Activated CD4-positive, alpha-beta T cell treated with anti-CD3 and anti-CD28 coated beads, Interleukin-2, amount 50 U/mL, for 24 hours (primary cell): ENCODE measurements at places on chromosomes 16 and 17.

GRCh38 chr16:88539261-88539651, 30.9 kb upstream of the ZC3H18 start:
- no peak for DNase-seq

- DNase-seq, result no peak
Observed at GRCh38 chr16:976389-976931, 5.1 kb upstream of the SOX8 start.

DNA sequence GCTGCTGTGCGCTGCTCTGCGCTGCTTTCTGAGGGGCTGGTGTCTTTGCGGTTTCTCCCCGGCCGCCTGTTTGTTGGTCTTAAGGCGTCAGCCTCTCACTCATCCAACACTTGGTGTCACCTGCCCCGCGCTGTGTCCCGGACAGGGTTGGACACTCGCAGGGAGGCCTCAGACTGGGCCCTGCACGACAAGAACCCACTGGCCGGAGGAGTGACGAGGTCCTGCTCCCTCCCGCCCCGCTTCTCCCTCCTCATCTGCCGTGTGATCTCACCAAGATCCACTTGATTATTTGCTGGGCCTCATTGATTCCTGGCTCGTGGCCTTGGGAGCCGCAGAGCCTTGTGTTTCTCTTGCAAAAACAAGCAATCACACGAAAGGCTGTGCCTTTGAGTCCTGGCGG, 56.6 kb downstream of the PRMT7 start:
- no peak for DNase-seq

GRCh38 chr16:546909-547770, 13.1 kb upstream of the PRR35 start:
- no peak for DNase-seq

- no peak for DNase-seq
Observed at GRCh38 chr17:18321309-18321708, 6.2 kb downstream of the SMCR8 start.

- no peak for DNase-seq
Observed at GRCh38 chr16:27798241-27798640, 248.3 kb downstream of the KATNIP start.

- DNase-seq, result no peak
Observed at GRCh38 chr17:8867361-8867981, at the start of gene PIK3R6. Gene PIK3R6, minus strand, starts transcription at chr17:8867674. Its CDS starts 17,880 bp downstream, at chr17:8849794.

DNA sequence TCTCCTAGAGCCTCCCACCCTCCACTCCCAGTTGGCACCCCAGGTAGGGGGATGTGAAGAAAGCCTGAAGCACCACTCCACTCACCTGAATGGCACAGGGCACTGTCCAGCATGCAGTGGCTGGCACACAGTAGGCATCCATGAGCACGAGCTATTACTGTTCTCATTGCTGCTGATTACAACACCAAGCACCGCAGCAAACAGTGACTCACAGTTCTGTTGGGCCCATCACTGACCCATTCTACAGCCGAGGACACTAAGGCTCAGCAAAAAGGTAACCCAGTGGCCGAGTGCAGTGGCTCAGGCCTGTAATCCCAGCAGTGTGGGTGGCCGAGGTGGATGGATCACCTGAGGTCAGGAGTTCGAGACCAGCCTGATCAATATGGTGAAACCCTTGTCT, 2.7 kb downstream of the ZSCAN10 start:
- no peak for DNase-seq

DNA sequence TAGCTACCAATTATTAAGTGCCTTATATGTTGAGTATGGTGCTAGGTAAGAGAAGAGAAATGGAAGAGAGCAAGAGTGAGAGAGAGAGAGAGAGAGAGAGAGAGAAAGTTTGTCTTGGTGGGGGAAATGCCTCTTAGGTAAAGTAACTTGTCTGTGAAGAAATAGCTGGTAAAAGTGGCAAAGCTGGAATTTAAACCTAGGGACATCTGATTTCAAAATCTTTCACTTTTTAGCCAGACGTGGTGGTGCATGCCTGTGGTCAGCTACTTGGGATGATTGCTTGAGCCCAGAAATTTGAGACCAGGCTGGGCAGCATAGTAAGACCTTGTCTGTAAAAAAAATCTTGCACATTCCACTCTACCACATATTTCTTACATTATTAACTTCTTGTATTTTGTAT, 23.0 kb upstream of the CDR2 start:
- DNase-seq, result no peak

DNA sequence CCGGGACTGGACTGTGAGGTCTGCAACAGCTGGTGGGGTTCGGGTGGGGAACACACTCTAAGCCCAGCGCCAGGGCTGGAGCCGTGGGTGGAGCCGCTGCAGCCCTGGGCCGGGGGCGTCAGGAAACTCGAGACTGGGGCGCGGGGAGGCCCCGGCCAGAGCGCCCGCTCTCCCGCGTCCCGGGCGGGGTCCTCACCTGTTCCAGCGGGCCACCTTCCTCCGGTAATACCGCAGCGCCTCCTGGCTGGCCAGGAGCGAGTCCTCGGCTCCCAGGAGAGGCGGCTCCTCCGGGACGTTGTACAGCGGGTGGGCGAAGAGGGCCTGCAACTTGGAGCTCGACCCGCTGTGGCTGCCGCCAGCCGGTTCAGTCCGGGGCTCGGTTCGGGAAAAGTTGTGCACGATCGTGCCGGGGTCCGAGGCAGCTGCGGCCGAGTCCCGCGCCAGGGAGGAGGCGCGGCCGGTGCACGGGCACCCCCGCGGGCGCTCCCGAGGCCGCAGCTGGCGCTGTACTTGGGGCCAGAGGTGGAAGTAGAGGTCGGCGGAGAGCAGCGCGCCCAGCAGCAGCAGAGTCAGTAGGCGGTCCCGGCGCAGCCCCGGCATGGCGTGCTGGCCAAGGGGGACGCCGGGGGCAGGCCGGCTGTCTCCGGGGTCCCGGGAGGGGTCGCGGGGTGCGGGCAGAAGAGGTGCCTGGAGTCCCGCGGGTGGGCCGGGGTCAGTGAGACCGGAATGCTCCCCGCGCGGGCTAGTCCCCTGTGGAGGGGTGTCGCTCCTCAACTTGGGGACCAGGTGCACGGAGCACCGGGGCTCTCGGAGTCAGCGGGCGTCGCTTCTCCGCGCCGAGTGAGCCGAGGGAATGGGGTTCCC, 868 bp downstream of the FAM20A start:
- no peak for DNase-seq

GRCh38 chr17:17525956-17526355, 29.8 kb upstream of the RASD1 start:
- DNase-seq, result no peak

DNA sequence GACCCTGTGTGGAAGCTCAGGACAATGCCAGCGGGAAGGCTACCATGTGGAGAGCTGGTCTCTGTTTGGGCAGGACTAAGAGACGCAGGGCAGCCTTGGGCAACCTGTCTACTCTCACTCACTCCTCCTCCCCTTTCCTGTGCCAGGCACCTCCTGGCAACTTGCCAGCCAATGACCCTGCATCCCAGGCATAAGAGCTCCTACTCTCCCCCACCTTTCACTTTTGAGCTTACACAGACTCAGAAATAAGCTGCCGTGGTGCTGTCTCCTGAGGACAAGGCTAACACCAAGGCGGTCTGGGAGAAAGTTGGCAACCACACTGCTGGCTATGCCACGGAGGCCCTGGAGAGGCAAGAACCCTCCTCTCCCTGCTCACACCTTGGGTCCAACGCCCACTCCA, 2.6 kb downstream of the HBM start:
- no peak for DNase-seq

GRCh38 chr16:67563708-67564468, 1.6 kb downstream of the CTCF start:
- no peak for DNase-seq

DNA sequence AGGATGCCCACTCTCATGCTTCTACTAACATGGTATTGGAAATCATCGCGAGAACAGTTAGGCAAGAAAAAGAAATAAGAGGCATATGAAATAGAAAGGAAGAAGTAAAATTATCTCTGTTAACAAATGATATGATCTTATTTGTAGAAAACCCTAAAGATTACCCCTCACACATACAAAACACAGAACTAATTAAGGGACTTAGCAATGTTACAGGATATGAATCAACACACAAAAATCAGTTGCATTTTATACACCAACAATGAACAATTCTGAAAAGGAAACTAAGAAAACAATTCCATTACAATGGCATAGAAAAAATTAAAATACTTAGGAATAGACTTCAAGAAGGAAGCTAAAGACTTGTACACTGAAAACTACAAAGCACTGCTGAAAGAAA, 2.7 kb upstream of the CAPNS2 start:
- DNase-seq, result no peak

GRCh38 chr16:7602291-7602950, 269.8 kb downstream of the RBFOX1 start:
- no peak for DNase-seq

- DNase-seq, result no peak
Observed at GRCh38 chr16:55297910-55298479, 26.0 kb upstream of the IRX6 start.

DNA sequence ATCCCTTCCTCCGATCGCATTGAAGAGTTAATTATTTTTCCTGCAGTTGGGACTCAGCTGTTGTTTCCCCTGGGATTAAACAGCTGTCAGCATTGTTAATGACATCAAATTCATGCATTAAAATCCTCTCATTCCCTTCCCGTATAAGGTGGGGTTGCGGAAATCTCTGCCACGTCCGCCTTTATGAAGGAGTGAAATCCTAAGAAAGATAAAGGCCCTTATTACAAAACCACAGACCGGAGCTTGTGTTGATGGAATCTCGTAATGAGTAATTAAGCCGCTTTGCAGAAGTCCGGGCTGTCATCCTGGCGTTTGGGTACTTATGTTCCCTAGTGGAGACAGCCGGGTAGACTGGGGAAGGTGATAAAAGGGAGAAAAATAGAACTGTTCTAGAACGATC, 627.6 kb downstream of the MAF start:
- no peak for DNase-seq

- DNase-seq, result no peak
Observed at GRCh38 chr16:51545951-51546350, 394.9 kb upstream of the SALL1 start.

- no peak for DNase-seq
Observed at GRCh38 chr17:45372325-45372869, 55.6 kb upstream of the MAP3K14 start.

GRCh38 chr17:57670769-57671569, 74.1 kb downstream of the CCDC182 start:
- no peak for DNase-seq

GRCh38 chr17:79632432-79632735, 21.5 kb upstream of the RBFOX3 start:
- no peak for DNase-seq

DNA sequence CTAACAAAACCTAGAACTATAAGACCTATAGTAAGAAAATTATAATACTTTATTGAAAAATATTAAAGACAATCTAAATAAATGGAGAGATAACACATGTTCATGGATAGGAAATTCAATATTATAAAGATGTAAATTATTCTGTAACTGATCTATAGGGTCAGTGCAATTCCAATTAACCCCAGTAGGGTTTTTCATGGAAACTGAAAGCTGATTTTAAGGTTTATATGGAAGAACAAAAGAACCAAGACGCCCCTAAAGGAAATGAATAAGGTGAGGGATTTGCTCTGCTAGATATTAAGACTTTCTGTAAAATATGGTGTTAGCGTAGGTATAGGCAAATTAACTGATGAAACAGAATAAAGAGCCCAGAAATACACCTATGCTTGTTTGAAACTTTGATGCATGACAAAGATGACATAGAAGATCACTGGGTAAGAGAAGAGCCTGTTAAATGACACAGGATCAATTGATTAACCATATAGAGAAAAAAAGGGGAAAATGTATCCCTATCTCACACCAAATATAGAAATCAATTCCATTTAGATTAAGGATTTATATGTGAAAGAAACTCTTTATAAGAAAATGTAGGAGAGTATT, 3.0 kb downstream of the ICAM2 start:
- DNase-seq, result no peak

- no peak for DNase-seq
Observed at GRCh38 chr17:14355556-14355955, 54.7 kb downstream of the HS3ST3B1 start.

DNA sequence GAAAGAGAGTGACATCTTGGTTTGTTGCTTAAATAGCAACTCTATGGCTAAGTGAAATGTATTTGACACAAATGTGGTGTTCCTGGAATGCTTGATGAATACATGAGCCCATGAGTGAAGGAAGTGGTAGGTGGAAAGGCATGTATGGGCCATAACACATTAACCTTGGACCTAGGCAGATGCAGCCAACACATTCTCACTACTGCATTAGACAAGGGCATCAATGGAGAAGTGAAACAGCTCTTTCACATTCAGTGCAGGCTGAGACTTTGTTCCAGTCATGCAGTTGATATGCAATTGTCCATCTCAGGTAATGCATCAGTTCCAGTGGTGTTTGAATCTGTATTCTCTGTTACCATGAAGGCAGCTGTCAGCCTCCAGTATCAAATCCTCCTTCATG, 133.6 kb downstream of the HS3ST3B1 start:
- DNase-seq, result no peak

DNA sequence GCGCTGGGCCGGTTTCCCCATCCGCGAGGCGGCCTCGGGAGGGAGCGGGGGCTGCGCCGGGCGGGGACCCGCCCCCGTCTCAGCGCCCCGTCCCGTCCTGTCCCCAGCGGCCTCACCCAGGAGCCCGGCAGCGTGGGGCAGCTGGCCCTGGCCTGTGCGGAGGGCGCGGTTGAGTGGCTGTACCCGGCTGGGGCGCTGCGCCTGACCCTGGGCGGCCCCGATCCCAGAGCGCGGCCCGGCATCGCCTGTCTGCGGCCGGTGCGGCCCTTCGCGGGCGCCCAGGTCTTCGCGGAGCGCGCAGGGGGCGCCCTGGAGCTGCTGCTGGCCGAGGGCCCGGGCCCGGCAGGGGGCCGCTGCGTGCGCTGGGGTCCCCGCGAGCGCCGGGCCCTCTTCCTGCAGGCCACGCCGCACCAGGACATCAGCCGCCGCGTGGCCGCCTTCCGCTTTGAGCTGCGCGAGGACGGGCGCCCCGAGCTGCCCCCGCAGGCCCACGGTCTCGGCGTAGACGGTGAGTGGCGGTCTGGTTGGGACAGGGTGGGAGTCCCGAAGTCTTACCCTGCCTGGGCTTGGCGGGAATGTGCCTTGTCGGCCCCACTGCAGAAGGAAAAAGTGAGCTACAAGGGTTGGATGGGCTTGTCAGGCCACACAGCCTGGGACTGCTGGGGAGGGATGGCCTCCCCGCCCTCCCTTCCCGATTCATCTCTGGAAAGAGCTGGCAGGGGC, 720 bp downstream of the METRN start:
- no peak for DNase-seq

GRCh38 chr17:3003296-3004149, 59.9 kb downstream of the OR1D5 start:
- DNase-seq, result no peak

- DNase-seq, result no peak
Observed at GRCh38 chr16:78306361-78306760, 206.9 kb downstream of the WWOX start.

- no peak for DNase-seq
Observed at GRCh38 chr16:57838161-57838560, 35.9 kb upstream of the KIFC3 start.

GRCh38 chr16:17403859-17404545, 66.8 kb downstream of the XYLT1 start:
- no peak for DNase-seq

- no peak for DNase-seq
Observed at GRCh38 chr16:84141143-84141670, 3.8 kb downstream of the HSDL1 start.
